NCI-H1930 (cell line): ENCODE measurements at places on chromosomes 6 and 20.

DNA sequence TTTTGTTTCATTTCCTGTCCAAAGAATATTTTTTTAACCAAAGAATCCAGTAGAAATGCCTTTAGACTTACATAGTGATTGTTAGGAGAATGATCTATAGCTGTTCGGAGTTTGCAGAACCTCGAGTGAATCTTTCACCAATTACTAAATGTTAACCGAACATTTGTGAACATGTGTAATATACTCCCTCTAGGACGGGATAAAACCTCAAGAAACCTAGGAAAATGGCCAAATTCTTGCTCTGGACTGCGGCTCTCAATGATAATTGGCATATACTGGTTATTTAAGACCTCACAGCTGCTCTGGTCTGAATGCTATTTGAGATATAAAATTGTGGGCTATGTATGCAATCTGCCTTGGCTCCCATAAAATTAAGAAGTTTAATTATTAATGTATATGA, 137.1 kb downstream of the PACRG start:
- DNase-seq = no peak

DNA sequence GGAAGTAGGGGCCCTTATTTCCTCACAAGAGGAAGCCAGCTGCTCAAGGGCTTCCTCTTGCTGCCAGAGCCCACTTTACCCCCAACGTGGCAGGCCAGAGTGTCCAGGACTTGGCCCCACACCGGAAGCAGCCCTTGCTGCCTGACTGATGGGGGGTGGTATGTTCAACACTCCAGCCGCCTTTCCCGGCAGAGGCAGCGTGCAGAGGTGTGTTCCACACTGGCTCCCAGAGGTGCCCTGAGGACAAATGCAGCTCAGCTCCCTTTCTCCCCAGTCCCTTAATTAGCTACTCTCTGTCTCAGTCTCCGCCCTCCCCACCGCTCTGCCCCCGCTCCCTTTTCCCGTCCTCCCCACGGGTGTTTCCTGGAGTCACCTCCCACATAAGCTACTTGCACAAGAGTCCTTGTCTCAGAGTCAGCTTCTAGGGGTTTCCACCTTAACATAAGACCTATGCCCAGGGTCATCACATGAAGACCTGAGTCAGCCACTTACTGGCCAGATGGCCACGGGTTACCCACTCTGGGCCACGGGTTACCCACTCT, 61.7 kb upstream of the SHLD1 start:
- no peak for DNase-seq

DNA sequence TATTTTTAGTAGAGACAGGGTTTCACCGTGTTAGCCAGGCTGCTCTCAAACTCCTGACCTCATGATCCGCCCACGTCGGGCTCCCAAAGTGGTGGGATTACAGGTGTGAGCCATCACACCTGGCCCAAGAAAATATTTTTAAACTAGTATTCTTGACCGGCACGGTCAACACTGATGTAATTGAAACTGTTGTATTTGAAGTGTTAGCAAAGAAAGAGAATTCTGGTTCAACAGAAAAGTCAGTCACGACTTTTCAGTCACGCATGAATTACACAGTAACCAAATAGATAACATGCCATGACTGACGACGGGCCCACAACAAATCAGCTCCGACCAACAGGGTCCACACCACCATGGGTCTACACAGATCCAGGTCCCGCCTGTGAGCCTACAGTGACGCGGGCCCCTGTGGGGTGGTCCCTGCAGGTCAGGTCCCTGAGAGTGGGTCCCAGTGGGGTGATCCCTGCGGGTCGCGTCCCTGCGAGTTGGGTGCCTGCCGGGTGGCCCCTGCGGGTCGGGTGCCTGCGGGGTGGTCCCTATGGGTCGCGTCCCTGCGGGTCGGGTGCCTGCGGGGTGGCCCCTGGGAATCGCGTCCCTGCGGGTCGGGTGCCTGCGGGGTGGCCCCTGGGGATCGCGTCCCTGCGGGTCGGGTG, 1.0 kb downstream of the GMEB2 start:
- no peak for DNase-seq

- DNase-seq = no peak
Measured at GRCh38 chr20:59774204-59774641, 159.2 kb downstream of the SYCP2 start.

- DNase-seq = no peak
Measured at GRCh38 chr6:91487696-91488392, 901.0 kb upstream of the MAP3K7 start.

DNA sequence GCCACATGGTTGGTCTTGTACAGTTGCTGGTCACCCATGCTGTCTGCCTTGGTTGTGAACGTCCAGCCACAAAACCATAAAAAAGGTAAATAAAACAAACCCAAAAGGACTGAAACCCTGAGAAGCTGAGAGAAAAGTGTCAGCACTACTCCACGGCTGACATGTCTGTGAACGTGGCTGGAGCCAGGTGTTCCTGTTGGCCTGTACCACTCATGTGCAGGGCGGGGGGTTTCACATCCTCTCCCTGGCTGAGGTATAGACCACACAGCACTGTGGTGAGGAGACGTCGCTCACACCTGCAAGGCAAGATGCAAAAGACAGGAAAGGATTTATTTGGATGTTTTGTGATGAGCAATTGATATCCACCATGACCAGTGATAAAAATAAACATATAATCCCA, 51.9 kb upstream of the MRPS10 start:
- no peak for DNase-seq

DNA sequence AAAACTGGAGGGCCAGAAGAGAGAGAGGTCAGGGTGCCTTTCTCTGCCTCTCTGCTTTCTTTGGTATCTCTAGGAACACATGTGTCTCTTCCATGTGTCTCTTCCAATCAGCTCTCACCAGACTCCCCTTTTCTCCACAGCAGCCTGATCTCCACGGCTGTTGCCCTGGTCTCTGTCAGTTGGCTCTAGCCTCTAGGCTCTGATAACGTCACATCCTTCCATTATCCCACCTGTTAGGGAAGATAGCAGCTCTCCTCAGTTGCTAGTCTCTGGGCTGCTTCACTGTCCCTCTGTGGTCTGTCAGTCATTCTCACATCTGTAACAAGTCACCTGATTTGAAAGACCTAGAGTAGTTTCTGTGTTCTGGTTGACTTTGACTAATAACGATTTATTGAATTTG, 80.2 kb downstream of the PLCB4 start:
- DNase-seq = no peak

DNA sequence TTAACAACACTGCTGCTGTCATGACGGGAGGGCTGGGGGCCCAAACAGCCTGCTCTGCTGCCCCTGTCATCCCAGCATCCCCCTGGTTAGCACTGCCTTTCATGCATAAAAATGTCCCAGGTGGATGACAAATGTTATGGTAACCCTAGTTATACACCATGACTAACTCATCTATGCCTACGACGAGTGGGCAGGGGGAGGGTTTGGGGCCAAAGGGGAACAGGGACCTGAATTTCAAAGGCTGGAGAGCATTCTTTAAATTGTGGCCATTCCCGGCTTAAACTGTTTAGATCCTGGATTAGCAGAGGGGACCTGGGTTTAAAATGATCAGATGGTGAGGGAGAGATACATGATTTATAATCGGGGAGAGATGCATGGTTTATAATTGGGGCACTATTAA, 24.4 kb downstream of the GNAS-AS1 start:
- no peak for DNase-seq

DNA sequence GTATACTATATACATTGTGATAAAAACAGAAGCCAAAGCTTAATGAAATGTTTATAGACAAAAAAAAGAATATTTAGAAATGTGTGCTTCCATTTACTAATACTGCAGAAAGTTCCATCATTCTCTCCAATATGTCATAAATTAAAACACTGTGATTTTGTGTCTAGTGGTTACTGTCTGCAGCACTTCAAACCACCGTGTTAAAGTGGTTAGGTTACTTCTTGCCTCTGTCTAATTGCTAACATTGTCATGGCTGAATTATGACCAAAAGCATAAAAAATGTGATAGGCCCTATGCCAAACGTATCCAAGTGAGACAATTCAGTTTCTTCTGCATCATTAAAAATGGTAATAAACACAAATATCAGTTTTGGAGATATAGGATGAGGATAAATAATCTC, 52.7 kb upstream of the CST5 start:
- DNase-seq = no peak

- no peak for DNase-seq
Measured at GRCh38 chr6:155158030-155158843, 105.6 kb upstream of the CLDN20 start.
